ENCODE measurements at places on chromosomes 2 and 18.

- peak; percentile 67 for DNase-seq
Observed at GRCh38 chr2:174588463-174588862, 9.1 kb downstream of the WIPF1 start.

GRCh38 chr2:73830871-73831401 lies 2.2 kb downstream of the STAMBP start:
- no peak for DNase-seq

GRCh38 chr2:176812246-176812775 lies 400.3 kb upstream of the HNRNPA3 start:
- no peak for DNase-seq

DNA sequence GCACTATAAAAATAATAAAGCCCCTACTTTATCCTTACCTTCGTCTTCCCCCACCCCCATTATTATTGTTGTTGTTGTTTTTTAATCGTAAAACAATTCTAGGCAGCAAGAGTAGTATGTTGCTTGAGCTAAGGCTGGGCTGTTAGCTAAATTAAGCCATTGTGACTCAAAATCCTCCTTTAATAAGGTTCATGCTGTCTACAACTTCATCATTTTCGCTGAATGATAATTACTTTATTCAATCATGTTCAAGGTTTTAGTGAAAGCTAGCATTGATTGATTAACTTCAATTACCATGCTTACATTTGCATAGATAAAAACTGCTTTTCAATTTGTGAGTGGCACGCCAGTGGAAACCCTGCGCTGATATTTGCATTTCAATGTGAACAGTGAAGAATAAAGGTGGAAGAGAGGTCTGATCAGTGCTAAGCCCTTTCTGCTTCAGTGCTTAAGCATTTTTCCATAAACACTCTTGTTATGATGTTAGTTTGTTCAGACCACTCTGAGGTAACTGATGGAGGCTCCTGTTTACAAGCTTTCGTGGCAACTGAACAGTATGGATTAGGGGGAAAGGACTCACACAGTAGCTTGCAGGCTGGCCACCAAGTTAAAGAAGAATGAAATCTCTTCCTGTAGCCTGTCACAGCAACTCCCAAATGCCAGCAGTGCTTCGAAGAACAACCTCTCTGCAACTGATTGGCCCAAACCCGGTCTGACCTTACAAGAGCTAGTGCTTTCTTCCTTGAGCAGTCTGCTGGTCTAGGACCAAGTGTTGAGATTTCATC lies 156.8 kb downstream of the GPD2 start:
- DNase-seq: no peak

GRCh38 chr2:627340-627709 lies 49.9 kb downstream of the TMEM18 start:
- DNase-seq: no peak

GRCh38 chr2:118857677-118858484 lies 10.4 kb upstream of the EN1 start:
- DNase-seq: no peak

DNA sequence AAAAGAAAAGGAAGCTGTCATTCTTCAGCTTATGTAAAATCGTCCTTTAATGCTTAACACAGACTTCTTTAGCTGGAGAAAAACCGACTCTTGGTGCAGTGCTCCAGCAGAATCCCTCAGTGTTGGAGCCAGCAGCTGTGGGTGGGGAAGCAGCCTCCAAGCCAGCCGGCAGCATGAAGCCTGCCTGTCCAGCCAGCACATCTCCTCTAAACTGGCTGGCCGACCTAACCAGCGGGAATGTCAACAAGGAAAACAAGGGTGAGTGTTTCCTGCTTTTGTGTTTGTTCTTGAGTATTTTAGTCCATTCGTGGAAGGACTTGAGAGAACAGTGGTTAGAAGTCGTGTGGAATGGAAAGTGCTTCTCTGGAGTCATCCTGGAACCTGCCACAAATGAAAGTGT lies 38.9 kb downstream of the KDM3A start:
- peak; percentile 90 for DNase-seq

- no peak for DNase-seq
Observed at GRCh38 chr2:146602383-146602782, 1242.4 kb upstream of the ACVR2A start.

DNA sequence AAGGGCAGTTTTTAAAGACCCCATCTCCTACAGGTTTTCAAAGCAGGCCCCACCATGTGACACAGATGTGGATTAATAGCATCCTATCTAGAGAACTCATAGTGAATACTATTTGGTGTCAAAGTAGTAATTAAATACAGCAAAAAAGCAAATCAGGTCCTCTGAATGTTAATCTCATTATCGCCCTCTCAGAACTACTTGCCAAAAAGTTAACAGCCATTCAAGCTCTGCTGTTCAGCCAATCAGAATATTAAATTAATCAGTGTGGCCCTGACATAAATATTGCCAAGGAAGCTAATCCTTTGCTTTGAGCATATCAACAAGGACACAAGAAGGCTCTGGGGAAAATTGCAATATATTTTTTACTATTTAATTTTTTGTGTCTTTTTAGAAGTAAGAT lies 428.9 kb upstream of the SOX11 start:
- DNase-seq: no peak

DNA sequence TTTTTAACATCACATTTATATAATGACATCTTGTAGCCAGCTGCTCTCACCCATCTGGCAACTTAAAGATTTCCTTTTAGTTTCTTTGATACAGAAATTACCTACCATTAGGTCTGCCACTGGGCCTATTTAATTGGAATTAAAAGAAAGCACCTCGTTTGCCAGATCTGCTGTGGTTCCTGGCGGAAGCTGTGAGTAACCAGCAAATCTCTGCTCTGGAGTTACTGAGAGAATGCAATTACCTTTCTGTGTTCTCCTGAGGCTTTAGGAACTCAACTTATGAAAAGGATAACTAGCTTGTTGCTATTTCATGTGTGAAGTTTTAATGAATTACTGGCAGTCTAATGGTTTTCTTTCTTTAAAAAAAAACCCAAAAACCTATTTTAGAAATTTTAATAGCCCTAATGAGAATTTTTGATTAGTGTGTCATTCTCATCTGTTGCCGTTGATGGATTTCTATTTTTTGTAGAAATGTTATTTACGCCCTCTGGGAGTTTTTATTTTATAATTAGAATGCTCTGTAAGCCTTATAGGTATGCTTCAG lies 69.7 kb upstream of the LYPD6B start:
- DNase-seq: no peak

- no peak for DNase-seq
Observed at GRCh38 chr18:26002375-26002910, 88.0 kb downstream of the SS18 start.

DNA sequence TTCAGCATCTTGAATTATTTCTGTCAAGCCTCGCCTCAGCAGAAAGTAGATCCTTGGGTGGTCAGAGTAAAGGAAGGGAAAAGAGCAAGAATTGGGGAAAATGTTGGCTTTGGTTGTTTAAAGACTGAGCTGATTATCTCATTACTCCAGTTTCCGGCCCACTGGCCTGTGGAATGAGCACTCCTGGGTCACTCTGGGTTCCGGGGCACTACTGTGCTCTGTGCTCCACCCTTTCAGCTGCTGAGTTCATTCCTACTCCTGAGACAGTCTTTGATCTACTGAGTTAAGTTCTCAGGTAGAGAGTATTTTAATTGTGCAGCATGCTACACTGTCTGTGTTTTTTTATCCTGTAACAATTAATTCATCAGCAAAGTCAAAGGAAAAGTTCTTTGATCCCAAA lies 427.7 kb downstream of the CDH2 start:
- no peak for DNase-seq

DNA sequence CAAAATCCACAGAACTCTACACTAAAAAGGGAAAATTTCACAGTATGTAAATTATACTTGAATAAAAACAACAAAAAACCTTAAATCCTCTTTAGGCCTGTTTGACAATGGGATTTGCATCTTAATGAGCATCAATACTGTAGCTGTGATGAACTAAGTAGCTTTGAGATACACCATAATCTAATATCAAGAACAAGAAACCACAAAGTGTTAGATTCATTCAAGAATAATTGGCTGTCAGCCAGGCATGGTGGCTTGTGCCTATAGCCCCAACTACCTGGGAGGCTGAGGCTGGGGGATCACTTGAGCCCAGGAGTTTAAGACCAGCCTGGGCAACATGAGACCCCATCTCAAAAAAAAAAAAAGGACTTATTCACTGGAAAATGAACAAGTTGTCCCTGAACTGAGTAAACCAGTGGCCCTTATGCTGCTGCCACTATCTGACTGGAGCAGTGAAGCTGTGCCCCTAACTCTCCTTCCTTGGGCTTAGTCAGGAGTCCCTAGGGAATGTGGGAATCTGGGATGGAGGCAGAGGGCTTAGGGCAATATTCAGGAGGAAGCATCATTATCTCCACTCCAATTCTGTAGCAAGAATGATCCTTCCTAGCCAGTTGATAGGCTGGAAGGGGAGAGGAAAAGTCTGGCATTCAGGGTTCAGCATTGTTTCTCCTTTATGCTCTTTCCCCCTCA lies 88.5 kb downstream of the PRKCE start:
- no peak for DNase-seq

- no peak for DNase-seq
Observed at GRCh38 chr2:197293252-197294007, 17.1 kb downstream of the ANKRD44 start.

- DNase-seq: no peak
Observed at GRCh38 chr2:207035875-207036274, 96.6 kb downstream of the CPO start.

- no peak for DNase-seq
Observed at GRCh38 chr18:78764544-78764943, 215.1 kb upstream of the SALL3 start.

DNA sequence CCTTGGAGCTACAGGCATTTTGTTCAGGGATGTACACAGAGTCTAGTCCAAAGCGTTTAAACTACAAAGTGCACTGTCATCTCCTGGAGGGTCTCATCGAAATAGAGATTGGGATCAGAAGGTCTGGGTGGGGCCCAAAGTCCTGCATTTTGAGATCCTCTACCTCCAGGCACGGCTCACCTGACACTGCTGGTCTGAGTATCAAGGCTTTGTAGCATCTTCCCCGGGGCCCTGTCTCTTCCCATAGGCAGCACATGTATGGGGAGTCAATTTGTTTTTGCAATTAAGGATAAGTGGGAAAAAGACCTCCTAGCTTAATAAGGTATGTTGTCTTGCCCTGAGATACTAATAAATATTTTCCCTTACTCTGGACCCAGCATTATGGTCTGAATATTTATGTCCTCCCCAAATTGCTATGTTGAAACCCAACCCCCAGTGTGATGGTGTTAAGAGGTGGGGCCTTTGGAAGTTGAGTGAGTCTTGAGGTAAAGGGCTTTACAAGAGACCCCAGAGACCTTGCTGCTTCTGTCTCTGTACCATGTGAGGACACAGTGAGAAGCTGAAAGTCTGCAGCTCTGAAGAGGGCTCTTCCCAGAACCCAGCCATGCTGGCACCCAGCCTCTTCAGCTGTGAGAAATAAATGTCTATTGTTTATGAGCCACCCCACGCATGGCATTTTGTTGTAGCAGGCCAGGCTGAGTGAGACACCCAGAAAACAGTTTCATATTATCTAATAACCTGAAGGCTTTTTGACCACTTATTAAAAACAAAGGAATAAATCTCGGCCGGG lies 258.7 kb upstream of the HS6ST1 start:
- no peak for DNase-seq

- no peak for DNase-seq
Observed at GRCh38 chr2:2253172-2254016, 77.7 kb downstream of the MYT1L start.

DNA sequence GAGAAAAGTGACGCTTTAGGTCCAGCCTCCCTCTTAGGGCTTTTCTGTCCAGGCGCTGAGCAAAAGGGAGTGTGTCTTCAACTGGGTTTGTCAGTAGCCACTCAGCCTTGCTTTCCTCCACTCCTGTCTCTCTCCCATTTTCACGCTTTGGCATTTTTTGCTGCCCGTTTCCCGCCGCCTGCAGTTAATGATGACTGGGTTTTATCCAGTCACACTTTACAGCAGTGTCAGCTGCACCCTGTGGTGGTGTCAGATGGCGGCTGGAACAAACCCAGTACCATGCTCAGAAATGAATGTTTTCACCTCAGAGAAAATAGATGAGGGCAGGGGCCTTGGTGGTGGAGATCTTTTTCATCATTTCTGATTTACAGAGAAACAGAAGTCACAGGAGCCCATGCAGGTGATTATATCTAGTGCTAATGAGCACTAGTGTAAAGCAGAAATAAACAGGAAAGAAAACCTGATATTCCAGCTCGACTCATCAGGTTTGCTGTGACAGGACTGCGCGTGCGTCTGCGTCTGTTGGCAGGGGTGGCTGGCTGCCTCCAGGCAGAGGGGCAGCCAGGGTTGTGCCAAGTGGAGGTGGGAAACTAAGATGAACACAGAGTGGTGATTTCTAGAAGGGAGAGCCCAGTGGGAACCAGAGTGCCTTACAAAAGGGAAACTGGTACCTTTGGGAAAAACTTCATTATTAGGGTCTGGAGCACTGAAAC lies 139.9 kb downstream of the TANC1 start:
- peak; percentile 80 for DNase-seq

- DNase-seq: no peak
Observed at GRCh38 chr2:129443235-129443864, 536.1 kb upstream of the RAB6C start.

GRCh38 chr2:40758401-40759155 lies 306.7 kb upstream of the SLC8A1 start:
- no peak for DNase-seq

DNA sequence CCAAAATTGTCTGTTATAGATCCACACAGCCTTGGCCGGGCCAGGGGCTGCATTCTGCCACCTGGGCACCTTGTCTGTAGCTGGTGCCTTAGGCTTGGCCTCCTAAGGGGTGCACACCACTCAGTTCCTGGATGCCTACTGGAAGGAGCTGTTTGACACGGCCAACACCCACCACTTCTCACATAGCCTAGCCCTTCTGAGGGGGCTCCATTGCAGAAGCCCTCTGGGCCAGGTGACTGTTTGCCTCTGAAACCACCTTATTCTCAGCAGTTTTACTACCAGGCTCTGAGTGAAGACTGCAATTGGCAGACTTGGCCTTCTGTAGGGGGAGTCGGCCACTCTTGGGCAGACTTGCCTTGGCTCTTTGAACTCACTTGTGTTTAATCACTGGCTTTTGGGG lies 39.5 kb downstream of the EPHA4 start:
- DNase-seq: no peak

Measured in right cardiac atrium (tissue), 5 donors.